ENCODE measurements at places on chromosomes 4 and X. TPM values are rescaled to one million over a fixed set of nuclear protein-coding genes. Genes with fewer than 3 reads are reported as not detected.

Gene USP46
- 4.2 TPM for total RNA-seq

Gene FGF13
- 1.5 TPM for total RNA-seq

DNA sequence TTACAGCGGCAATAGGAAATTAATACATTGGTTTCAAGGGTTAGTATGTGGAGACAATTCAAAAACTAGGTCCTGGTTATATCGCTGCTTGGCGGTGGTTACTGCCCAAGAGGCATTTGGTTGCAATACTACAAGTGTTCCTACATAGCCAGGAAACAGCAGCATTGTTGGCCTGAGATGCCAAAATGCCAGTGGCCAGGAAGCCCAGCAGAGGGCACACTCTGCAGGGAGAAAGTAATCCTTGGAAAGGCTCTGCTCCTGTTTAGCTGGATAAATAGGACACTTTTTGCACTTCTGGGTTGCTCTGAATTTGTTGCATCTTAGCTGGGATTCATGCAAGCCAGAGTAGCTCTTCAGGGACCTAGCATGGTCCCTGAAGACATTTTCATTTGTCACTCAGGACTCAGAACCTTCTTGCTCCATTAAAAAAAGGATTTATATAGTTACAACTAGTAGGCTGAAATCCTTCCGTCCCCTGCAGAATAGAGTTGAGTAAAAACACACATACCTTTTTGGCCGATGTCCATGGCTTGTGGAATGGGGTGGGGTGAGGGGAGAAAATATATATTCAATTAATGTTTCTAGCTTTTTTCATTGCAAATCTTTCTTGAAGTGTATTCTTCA lies 8.1 kb upstream of the GPR119 start:
- no peak for DNase-seq

DNA sequence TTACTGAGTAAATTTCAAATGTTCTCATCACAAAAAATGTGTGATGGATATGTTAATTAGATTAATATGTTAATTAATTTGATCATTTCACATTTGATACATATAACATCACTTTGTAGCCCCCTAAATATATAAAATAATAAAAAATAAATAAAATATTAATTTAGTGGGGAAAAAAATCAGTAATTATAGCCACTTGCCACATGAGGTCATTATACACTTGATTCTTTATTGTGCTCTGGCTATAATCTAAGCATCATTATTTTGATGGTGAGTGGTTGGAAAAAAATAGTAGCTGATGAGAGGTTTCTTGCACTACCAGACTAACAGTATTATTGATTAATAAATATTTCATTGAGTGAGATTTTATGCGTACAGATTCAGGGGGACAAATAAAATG lies 57.4 kb downstream of the DCK start:
- DNase-seq: no peak

DNA sequence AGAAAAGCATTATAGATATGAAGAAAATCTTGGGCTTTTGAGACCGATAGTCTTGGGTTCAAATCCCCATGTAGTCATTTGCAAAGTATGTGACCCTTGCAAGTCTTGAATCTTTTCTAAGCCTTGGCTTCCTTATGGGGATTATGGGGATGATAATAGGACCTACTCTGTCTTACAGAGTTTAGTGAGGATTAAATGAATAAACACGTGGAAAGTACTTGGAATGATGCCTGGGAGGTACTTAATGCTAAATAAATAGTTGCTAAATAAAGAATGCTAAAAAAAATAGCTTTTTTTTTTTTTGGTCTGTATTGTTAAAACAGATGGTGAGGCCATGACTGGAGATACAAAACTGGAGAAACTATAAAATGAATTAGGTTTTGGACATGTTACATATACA lies 292.7 kb downstream of the GPAT3 start:
- DNase-seq: no peak

DNA sequence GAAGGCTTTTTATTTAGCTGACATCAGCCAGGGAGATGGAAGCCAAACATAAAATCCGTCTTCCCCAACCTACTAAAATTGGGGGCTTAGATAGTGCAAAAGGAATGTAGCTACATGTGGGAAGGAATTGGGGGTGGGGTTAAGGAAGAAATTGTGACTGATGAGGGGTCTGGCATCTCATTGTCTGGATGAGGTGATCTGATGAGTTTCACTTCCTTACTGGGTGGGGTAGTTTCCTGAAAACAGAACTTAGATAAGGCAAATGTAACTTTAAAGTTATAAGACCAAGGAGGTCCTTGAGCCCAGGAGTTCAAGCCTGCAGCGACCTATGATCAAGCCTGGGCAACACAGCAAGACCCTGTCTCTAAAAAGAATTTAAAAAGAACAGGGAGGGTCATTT lies 105.5 kb upstream of the NEIL3 start:
- no peak for DNase-seq

Gene ZFYVE28
- 38.6 TPM for total RNA-seq

Gene CLNK
- 0.20 TPM for total RNA-seq

GRCh38 chr4:43360296-43360695 lies 467.8 kb downstream of the GRXCR1 start:
- DNase-seq: no peak
